ENCODE measurements at places on chromosomes 1 and 21.
A peak's percentile ranks its signal among the peaks of the same experiment; 100 is the strongest.

DNA sequence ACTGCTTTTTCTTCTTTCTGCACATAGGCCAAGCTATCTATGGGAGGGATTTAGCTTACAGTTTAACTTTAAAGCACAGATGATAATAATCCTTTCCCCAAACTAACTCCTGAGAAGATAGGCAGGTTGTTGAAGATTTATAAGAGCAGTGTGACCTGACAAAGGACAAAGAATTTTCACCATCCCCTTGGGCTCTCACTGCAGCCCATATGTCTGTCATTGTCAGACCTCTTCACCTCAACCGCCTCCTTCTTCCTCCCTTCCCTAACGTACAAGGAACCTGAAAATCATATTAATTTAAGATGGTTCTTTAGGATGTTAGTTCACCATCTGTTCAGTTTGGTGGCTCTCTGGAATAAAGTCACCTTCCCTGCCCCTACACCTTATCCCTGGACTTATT is 5.0 kb downstream of the RNU1-2 start:
- no peak for DNase-seq

DNA sequence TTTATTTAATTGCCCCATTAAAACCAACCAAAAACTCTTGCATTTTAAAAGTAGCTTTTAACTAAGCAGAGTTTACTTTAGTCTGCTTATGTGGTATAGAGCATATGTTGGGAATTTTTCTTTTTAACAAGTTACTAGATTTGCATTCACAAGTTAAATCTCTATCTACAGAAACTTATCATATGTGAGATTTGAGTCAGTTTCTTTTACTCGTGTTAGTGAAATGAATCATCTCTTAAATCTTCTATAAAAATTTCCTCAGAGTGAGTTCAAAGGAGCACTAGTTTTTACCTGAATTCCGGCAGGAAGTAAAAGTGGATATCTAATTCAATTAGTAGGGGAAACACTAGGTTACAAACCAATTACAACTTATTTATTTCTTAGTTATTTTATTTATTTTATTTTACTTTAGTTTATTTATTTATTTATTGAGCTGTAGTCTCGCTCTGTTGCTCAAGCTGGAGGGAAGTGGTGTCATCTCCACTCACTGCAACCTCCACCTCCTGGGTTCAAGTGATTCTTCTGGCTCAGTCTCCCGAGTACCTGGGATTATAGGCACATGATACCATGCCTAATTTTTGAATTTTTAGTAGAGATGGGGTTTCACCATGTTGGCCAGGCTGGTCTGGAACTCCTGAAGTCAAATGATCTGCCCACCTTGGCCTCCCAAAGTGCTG is 1609.6 kb upstream of the B3GALT2 start:
- DNase-seq: no peak

- DNase-seq: no peak
Measured at GRCh38 chr1:40740039-40740996, 43.3 kb upstream of the KCNQ4 start.

DNA sequence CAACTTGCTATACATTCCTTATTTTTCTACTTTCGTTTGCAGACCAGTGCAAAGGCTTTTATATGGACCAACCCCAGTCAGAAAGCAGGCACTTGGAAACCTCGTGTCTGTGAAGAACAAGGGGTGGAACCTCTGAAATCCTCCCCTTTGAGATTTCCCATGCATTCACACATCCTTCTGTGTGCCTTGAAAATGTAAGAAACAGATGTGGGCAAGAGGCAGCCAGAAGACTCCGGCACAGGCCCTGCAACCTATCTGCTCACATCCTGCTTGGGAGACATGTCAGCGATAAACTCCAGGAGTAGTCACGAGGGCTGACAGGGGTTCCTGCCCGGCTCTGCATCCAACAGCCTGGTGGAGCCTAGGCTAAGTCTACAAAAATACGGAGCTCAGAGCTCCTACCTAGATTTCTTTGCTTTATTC is 42.5 kb downstream of the ETS2 start:
- no peak for DNase-seq

GRCh38 chr1:217620814-217621213 is 10.1 kb downstream of the GPATCH2 start:
- no peak for DNase-seq

DNA sequence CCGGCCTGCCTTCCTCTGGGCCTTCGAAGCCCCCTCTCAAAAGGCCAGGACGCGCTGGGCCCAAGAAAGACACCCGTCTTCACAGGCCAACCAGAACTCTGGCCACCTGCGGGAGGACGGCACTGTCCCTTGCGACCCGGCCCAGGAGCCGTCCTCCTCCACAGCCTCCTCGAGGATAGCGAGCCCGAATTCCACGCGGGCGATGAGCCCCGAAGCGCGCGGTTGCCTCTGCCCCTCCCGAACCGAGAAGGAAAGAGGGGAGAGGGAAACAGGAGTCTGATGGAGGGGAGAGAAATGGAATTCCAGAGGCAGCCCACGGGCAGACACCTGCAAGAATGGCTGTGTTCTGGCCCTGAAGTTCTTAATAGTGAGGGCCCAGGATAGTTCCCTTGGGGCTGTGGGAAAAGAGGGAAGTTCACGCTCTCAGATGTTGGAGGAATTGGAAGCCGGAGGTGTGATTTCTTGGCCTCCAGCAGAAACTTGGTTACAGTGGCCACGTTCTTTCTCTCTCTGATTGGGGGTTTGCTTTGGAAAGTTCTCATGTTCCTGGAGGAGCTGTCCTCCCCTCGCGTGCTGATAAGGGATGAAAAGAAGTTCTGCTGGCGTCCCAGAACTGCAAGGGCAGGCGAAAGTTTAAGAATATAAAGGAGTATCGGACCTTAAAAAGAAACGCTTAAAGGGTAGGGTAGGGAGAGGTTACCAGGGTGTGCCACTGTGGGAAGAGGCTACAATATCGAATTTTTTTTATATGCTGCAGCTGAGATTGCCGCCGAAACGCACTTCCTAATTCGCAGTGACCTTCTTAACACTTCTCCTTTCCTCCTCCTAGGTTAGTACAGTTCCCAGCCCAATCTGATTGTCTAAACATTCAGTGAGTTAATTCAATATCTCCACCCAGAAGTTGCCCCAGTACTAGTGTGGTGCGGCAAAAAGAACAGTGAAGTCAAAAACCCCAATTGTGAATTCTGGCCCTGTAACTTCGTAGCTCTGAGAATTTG is 5.8 kb upstream of the SLC44A5 start:
- no peak for DNase-seq

- no peak for DNase-seq
Measured at GRCh38 chr1:182587666-182588499, 1.2 kb downstream of the RNASEL start.

DNA sequence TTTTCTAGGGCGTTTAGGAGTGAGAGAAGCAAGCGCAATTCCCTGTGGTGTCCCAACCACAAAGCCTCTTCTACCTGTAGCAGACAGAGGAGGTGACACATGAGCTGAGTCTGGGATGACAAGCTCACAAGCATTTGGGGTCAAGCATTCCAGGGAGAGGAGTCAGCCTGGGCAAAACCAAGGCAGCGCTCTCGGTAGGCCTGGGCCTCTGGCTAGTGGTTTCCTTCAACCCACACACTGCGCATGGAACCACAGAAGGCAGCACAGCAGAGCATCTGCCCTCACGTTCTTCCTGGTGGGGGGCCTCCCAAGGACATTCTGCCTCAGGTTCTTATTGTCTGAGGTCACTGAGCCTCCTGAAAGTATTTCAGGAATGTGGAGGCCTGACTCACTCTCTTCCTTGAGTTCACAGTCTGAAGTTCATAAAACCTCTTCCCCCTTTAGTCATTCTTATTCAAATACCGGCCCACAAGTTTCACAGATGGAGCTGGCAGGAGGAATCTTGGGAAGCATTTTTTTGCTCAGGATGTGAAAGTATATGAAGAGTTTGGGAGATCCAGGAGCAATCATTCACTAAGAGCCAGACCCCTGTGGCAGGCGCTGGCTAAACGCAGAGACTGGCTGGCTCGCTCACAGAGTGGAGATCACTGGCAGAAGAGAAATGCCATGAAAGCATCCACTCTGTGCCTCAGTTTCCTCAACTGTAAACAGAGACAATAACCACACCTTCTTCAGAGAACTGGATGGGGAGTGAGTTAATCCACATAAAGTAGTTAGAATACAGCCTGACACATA is 26.8 kb downstream of the CCN1 start:
- DNase-seq: peak; percentile 45

DNA sequence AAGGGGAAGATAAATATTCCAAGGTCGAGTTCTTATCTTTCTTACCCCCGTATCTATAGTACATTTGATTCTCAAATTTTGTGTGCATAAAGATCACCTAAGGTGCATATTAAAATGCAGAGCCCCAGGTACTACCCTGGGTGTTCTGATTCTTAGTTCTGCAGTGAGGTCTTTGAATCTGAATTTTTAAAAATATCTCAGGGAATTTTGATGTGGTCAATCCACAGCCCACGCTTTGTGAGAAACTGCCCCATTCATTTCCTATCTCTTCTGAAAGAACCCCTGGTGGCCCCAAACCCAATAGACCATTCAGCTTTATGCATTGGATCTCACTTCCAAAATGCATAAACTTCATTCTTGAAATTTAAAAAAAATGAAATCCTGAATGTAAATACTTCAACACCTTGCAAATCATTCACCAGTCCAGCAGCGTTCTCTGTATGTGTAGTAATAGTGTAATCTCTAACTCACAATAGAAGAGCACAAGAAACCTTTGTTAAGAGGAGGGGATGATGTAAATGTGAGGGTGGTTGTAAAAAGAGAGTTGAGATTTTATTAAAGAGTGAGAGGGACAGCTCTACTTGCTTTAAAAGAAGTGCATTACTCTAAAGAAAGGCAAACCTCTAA is 108.8 kb upstream of the ZP4 start:
- DNase-seq: no peak

- no peak for DNase-seq
Measured at GRCh38 chr1:154944401-154945159, 8.1 kb upstream of the PMVK start.

DNA sequence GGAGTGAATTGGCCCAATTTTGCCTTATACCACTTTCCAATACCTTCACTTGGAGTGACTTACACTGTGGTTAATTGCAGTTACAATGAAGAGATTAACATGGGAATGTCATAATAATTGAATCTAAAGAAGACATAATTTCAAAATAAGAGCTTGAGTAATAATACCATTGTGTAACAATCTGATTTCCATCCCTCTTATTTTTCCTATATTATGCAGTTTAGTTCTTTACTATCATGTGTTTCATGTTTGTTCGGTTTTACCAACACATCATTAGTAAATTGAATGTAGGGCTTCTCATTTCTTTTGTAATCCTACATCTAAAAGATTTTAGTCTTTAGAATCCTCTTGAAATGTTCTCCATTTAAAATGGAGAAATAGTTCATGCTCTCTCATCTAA is 19.2 kb upstream of the XPR1 start:
- no peak for DNase-seq

DNA sequence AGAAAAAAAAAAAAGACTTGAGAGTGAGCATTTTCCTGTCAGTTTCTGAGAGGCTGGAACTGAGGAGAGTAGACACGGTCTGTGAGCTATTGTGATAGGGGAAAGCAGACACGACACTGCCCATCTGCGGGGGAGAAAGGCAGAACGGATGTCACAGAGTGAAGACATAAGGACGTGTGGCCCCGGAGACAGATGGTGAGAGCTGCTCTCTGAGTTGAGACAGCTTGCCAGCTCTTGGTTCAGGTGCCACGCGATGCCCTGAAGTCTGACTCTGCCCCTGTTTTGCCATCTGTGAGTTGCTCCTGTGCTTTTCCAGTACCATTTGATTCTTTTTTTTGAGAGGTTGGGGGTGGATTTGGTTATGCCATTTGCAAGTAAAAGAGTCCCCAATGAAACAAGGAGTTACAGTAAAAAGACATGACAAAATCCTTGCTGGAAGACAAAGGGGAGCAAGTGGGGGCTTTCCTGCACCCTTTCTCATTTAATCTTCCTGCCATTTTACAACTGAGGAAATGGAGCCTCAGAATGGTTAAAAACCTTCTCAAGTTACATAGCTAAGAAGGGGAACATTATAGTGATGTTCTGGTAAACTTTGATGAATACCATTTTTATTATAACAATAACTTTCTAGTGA is 128.9 kb upstream of the DNAH14 start:
- no peak for DNase-seq
